Motor neuron (in vitro differentiated cells): ENCODE measurements at places on chromosomes 16 and 17.
A peak's percentile ranks its signal among the peaks of the same experiment; 100 is the strongest.

GRCh38 chr17:55124730-55125360 lies 139.9 kb upstream of the HLF start:
- ATAC-seq = no peak

DNA sequence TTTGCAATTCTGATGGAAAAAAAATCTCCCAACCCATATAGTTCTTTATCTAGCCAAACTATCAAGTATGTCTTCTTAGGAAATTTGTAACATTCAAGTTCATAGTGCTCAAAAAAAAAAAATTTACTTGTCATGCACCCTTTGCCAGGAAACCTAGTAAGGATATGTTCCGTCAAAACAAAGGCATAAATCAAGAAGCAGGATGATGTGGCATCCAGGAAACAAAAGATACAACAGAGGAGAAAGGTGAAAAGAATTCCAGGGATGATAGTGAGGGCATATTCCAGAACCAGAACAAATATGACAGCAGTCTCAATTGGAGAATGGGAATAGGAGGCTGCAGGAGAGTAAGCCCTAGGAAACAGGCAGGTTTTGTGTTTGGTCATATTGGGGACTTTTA lies 104.6 kb downstream of the SPAG9 start:
- no peak for ATAC-seq

DNA sequence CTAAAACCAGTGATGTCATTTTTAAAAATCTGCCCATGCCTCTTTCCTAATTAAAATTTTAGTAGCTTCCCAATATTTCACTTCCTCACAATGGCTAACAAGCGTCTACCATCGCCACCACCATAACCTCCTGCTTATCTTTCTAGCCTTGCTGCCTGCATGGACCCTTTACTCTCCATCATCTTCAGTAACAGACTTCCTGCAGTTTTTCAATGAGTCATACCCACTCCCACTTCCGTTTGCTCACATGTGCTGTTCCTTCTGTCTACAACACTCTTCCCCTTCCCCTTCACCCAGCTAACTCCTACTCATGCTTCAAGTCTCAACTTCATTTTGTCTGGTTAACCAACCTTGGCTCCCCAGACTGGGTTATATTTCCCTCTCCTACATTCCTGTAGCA lies 12.8 kb upstream of the SKAP1 start:
- no peak for ATAC-seq

GRCh38 chr16:66261826-66262225 lies 104.7 kb upstream of the CDH5 start:
- ATAC-seq = no peak

GRCh38 chr16:53142823-53143568 lies 88.2 kb downstream of the CHD9 start:
- no peak for ATAC-seq

GRCh38 chr17:49914096-49914490 lies 54.9 kb upstream of the DLX4 start:
- no peak for ATAC-seq

GRCh38 chr16:11916524-11917285 lies 949 bp upstream of the GSPT1 start:
- no peak for ATAC-seq

DNA sequence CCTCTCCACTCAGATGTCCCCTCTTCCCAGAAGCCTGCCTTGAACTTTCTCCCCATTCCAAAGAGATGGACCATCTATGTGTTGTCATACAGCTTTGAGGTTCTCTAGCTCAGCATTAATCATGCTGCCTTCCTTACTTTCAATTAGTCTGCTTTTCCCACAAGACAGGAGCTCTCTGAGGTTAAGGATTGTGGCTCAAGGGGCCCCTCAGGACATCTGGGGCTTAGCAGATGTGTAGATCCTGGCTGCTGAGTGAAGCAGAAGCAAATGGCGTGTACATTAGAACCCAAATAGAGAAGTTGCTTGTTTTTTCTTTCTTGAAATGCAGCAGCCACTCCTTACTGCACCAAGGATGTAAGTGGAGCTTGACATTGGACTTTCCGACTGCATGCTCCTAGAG lies 330.5 kb upstream of the TNRC6C start:
- ATAC-seq = no peak

DNA sequence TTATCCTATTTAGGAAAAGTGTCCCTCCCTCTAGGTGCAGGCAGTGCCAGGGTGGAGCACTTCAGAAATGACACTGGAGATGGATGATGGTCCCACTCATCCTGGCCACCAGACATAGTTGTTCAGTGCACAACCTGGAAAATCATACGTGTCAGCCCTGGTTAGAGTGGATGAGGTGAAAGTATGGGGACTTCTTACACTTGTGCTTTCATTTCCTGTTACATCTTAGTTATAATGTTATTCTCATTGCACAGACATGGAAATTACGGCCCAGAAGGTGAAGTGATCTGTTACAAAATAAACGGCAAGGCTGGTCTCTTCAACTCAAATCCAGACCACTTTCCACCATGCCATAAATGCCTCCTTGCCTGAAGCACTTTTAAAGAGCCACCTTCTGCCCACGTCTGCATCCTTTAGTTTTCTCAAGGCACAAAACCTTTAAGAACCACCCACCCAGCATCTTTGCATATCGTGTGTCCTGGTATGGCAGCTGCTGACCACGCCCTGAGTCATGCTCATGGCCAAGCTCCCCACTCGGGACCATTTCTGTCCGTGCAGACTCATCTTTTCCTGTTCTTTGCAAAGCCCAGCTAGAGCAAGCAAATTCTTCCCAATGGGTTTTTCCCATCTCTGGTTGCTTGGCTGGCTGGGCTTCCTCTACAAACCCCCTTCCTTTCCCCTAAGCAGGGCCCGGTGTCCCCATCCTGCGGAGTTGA lies 22.4 kb downstream of the TBC1D3B start:
- ATAC-seq = no peak

- ATAC-seq = peak; percentile 91
Observed at GRCh38 chr17:35257208-35257659, 14.4 kb downstream of the SLFN5 start.

DNA sequence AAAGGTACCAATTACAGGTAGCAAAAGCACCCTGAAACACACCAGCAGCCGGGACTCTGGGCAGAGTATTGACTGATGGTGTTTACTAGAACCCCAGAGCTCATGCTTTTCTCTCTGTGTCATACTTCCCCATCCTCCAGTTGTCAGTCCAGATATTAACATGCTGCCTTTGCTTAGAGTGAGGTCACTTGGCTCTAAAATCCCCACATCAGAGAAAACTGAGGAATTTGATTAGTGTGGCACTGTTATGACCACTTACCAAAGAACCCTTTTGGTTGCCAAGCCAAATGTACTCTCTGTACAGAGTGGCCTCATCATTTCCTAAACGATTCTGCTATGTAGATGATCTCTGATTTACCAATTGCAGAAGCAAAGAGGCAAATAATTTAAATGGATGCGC lies 80.4 kb downstream of the ABCC12 start:
- ATAC-seq = no peak

GRCh38 chr16:10039220-10040096 lies 142.8 kb downstream of the GRIN2A start:
- ATAC-seq = peak; percentile 96

GRCh38 chr16:84507011-84507982 lies 2.8 kb upstream of the MEAK7 start:
- ATAC-seq = no peak

GRCh38 chr16:81321536-81321935 lies 6.8 kb downstream of the GAN start:
- no peak for ATAC-seq

DNA sequence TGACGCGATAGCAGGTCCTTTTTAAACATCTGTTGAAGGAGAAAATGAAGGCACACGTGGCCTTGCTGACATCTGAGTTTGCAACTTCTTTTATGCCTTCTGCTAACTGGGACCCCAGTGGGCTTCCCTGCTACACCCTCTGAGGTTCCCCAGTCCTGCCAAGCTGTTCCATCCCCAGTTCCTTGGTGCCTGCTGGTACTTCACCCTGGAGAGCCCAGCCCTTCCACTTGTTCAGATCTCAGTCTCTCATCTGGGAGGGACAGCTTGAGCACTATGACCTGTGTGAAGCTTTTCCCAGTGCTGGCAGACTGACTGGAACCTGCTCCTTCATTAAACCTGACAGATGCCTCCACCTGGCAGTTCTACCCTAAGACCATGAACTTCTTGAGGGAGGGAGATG lies 95.5 kb downstream of the WWOX start:
- ATAC-seq = no peak

DNA sequence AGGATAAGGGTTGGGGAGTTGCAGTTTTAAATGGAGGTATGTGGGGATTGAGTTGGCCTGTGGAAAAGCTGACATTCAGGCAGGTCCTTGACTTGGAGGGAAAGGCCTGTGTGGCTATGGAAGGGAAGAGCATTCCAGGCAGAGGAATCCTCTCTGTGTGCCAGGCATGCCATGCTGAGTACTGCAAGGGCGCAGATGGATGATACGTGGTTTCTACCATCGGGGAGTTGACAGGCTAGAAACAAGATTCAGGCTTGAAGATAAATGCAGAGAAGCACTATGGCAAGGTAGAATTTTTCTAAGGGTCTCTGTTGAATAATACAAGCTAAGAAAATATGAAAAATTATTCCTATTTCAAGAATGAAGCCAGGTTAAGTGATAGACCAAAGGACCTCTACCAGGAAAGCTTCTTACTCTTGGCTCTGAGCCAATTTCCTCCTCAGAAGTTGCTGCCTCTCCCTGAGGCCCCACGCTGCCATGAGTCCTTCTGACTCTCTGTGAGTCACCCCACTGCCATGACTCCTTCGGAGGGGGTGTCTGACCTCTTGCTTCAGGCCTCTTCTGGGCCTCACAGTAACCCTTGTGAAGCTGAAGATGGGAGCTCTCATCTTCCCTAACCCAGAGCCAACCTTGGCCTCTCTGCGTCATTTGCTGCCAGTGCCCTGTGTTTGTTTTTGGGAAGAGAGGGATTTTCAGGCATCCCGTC lies 75.8 kb downstream of the WNT3 start:
- ATAC-seq = peak; percentile 98

GRCh38 chr17:29613352-29613837 lies 9.3 kb downstream of the CORO6 start:
- peak; percentile 53 for ATAC-seq

GRCh38 chr17:9755083-9755482 lies 36.3 kb downstream of the DHRS7C start:
- no peak for ATAC-seq

DNA sequence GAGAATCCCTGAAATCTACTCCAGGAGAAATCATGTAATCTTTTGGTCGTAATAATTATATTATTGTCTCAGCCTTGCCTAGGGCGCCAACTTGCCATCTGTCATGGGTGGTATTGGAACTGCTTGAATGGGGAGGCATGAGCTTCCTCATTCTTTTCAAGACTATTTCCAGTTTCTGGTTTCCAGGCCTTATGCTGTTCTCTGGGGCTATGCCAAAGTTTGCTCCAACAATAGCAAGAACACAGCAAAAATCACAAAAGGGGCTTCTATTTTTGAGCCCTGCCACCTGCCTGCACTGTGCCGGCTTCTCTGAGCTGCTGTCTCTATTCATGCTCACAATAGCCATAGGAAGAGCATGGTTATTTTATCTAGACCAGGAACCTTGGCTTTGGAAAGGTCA lies 111.7 kb downstream of the SPECC1 start:
- no peak for ATAC-seq

DNA sequence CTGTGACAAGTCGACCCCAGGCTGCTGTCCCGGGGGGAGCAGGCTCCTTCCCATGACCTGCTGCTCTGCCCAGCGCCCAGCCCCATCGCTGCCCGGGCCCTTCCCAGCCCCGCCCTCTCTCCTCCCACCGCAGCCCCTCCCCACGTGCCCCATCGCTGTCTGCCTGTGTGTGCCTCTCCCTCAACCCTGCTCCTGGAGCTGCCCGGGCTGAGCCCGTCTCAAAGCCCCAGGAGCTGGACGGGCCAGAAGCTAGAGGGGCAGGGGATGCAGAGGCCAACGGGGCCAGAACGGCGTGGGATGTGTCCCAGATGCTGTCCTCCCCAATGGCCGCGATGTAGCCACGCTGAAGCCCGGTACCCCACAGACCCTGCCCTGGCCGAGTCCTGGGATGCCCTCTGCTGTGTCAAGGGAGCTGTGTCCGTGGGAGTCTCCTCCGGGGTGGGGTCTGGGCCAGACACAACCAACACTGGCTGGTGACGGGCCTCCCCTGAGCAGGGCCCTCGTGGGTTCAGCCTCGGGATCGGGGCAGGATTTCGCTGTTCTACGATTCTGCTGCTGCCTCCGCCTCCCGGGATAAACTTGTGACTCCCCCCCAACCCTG lies 118.2 kb upstream of the ZNF750 start:
- no peak for ATAC-seq
